ENCODE measurements at places on chromosomes 1 and 21.

- DNase-seq, result no peak
Observed at GRCh38 chr1:67729872-67730271, 44.9 kb downstream of the GADD45A start.

DNA sequence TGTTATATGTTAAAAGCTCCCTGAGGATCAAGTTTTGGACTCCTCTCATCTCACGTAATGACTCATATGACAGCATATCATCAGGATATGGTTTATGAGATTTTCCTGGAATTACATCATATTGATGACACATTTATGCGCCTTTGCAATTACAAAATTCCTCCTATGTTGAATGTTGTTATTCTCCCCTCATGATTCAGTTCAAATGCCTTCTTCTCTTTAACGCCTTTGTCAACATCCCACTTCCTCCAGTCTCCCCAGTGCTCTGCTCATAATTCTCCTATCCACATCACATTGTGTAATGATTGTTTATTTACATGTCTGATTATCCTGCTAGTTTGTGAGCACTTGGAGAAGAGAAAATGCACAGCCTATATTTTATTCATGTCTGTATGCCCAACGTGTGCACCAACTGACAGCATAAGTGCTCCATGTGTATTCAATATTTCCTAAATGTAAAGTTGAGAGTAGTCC lies 80.9 kb upstream of the BACH1 start:
- no peak for DNase-seq

DNA sequence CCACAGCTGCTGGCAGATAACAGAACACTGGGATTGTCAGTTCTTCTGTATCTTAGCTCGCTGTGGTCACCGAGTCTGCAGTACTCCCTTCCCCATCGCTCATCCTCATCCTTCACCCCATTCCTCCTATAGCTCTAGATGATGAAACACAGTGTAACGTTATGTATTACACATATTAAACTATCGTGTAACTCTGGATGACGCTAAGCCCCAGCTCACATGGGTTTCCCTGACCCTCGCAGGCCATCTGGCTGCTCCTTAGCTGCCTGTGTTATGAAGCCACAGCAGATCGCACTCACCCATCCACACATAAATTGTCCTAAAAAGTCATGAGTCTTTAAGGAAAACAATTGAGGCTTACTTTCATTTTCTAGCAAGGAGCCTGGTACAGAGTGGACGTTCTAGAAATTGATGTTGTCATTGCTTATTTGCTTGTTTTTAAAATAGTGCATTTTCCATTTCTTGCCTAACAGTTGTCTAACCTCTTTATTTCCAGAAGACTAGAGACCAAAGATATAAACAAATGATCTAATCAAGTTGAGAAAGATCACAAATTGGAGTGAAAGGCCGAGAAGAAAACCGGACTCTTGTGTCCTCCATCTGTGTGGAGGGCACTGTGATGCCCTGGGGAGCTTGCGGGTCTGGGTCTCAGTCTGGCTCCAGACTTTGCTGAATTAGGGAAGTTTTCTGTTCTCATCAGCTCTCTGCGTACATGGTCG lies 24.3 kb upstream of the PCP4 start:
- DNase-seq, result no peak

DNA sequence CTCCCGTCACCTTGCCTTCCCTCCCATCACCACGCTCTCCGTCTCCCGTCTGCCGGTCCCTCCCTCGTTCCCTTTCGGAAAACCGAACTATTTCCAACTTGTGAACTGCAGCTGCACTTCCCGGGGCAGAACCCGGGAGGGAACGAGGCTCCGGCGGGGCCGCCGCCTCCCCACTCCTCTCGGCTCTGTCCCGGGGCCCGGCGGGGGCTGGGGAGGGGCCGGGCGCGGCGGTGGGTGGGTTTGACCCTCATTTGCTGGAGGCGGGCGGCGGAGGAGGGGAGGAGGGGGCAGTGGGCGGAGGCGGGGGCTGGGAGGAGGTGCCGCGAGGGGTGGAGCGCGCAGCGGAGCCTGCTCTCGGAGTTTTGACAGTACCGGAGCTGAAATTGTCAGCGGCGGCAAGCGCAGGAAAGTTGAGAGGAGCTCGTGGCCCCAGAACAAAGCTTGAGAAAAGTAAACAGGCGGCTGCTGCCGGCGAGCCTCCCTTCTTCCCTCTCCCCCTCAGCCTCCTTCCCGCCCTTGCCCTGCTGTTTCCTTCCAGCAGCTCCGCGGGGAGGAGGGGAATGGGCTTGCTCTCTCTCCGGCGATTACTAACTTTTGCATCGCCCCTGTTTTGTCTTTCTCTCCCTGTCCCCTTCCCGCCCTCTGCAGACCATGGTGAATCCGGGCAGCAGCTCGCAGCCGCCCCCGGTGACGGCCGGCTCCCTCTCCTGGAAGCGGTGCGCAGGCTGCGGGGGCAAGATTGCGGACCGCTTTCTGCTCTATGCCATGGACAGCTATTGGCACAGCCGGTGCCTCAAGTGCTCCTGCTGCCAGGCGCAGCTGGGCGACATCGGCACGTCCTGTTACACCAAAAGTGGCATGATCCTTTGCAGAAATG lies 2.9 kb downstream of the LMO4 start:
- peak; percentile 66 for DNase-seq

DNA sequence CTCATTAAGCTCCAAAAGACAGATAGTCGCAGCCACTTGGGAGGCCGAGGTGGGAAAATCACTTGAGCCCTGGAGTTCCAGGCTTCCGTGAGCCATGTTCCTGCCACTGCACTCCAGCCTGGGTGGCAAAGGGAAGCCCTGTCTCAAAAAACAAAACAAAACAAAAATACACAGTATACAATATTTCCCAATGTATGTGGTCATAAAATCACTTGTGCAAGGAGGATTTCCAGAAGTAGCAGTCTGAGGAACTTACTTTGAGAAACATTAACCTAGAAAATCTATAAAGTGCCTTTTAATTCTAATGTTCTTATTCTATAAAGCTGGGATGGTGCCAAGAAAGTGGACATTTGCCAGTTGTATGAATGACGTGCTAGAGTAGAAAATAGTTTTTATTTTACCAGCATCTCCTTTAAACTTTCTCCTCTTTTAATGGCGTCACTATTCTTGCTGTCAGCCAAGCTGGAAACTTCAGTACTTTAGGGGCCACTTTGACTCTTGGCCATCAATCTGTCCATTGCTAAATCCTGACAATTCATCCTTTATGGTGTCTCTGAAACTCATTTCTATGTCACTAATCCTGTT lies 22.5 kb downstream of the FAM177B start:
- DNase-seq, result no peak

- no peak for DNase-seq
Observed at GRCh38 chr1:15337656-15338402, 71.9 kb upstream of the EFHD2 start.

GRCh38 chr1:199129247-199129646 lies 490.4 kb downstream of the PTPRC start:
- no peak for DNase-seq

DNA sequence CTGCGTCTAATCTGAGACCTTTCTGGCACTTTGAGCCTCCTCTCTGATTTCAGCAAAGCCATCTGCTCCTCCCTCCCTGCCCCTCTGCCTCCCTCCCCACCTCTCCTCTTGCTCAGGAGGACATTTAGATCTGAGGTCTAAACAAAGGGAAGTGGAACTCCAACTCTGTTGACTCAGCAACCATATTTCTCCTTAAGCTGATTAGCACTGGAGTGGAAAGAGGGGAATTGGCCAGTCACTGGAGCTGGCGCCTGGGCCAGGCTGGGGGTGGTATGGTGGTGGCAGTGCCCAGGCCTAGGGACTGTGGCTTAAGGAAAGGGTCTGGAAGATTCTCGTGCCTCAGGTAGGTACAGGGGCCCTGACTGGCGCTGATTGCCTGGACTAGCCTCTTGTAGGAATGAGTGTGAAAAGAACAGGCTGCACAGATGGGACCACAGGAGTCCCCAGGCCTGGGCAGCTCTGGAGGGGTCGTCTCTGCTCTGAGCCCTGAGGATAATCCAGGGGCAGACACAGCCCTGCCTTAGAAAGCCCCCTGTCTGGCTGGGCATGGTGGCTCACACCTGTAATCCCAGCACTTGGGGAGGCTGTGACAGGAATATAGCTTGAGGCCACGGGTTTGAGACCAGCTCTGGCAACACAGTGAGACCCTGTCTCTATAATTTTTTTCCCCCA lies 11.9 kb downstream of the SH2D2A start:
- peak; percentile 43 for DNase-seq

DNA sequence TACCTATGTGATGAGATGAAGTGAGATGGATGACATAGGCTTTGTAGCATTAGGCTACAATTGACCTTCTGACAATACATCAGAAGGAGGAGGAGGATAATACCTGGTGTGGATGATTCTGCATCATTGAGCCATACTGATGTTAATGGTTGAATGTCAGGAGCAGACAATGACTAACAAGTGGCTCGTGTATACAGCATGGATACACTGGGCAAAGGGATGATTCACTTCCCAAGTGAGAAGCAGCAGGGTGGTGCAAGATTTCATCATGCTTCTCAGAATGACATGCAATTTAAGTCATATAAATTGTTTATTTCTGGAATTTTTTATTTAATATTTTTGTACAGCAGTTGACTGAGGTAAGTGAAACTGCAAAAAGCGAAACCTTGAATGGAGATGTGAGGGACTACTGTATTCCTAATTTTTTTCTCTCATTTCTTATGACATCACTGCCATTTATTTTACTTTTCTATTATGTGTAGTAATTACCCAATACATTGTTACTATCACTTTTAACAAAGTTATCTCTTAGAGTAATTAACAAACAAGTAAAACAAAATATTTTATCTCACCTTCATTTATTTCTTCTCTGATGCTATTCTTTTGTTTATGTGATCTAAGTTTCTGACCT lies 34.4 kb upstream of the COP1 start:
- no peak for DNase-seq

- no peak for DNase-seq
Observed at GRCh38 chr1:43321331-43321891, 16.2 kb upstream of the MPL start.

DNA sequence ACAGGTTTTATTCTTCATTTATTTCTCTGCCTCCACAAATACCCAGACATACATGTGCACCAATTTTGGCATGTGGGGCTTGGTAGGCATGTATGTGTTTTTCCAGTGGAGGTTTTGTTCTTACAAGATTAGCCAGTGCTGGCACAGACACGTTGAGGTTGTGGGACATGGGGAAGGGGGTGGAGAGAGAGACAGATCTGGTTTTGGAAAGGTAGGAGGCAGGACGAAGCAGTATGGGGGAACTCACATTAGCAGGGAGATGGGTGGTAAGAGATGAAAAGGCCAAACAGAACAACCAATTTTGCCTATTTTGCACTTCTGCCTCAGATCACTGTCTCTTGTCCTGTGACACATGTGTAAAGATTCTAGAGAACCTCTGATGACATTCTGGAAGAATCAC lies 166.1 kb upstream of the HMGB4 start:
- DNase-seq, result no peak

GRCh38 chr1:153032677-153033308 lies 1.8 kb downstream of the SPRR1B start:
- DNase-seq, result peak; percentile 46

DNA sequence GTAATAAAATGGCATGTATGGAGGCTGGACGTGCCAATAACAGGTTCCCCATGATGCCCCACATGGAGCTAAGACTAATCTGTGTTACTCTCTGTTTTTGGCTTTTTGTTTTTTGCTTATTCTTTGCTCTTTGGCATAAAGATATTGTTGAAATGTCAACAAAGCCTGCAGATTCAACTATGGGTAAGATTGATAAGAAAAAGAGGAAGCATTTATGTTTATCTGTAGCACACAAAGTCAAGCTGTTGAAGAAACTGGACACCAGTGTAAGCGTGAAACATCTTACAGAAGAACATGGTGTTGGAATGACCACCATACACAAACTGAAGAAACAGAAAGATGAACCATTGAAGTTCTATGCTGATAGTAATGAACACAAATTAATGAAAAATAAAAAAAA lies 402.7 kb downstream of the LTN1 start:
- no peak for DNase-seq

DNA sequence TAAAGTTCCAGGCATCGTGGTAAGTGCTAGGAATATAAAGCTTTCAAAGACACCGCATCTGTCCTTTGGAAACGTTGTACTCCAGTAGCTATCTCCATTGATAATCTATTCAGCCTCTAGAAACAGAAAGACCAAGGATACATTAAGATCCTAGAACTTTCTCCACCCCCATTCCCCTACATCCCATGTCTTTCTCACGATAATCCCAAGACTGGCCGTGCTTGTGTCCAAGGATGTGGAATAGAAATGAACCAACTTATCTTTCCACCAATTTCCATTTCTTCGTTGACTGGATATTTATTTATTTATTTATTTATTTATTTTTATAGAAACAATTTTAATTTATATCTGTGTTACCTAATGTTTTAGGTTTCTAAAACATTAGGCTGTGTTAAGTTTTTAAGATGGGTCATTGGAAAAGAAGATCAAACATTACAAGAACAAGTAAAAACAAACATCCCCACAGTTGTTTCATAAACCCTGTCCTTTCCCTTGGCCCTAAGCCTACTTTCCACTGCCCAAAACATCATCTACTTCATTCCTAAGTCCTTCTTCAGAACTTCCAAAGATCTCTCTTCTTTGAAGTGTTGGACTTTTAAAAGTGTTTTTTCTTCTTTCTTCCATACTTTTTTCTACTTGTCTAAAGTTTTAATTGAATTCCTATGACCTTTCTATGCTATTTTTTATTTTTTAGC lies 39.7 kb downstream of the LRRC8C start:
- DNase-seq, result no peak

DNA sequence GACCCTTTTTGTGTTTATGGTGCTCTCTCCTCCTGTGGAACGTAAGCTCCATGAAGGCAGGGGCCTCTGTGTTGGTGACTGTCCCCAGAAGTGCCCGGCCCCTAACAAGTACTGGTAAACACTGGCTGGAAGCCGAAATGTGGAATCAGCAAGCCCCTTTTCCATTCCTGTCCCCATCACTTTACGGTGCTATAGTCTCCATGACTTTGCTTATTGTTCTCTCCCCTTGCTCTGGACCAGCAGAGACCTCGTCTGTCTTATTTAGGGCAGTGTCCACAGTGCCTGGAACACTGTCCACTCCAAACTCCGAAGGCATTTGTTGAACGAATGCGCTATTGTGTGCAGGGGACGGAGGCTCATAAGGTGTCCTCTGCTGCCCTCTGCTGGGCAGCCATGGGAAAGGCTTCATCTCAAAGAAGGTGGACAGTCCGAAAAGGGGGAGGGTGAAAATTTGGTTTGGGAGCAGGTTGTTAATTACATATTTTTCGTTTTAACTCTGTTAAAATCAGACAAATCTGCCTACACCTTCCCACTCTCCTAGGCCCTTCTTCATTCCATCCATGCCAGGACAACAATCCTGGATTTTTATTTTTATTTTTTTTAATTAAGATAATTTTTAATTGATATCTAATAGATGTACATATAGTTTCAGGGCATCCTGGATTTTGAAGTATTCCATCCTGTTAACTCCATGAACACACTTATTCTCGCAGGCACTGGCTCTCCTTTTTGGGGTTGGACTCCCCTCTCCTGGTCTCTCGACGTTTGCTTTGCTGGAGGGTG lies 115.6 kb downstream of the PGBD5 start:
- peak; percentile 58 for DNase-seq

DNA sequence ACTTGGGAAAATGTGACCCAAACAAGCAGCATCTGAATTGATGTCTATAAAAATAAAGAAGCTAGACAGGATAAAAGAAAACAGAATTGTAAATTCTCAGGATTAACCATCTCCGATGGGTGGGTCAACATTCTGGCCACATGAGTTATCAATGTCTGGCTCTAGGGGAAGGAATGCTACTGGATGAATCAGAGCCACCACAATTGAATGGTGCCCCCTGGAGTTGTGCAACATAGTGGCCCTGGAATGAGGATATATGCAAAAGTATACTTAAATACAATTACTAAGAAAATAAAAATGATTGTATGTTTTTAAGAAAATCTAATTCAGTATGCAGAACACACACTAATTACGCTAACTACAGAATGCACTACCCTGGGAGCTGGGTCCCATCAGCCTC lies 185.6 kb downstream of the TGFBR3 start:
- no peak for DNase-seq

All from hippocampal formation (tissue), 2 donors.